Renal cortex interstitium (tissue), 15 donors: ENCODE measurements at places on chromosomes 2 and 18. TPM values are rescaled to one million over a fixed set of nuclear protein-coding genes. Genes with fewer than 3 reads are reported as not detected.

The CCDC141 gene
- 0.22 TPM for polyA plus RNA-seq

DNA sequence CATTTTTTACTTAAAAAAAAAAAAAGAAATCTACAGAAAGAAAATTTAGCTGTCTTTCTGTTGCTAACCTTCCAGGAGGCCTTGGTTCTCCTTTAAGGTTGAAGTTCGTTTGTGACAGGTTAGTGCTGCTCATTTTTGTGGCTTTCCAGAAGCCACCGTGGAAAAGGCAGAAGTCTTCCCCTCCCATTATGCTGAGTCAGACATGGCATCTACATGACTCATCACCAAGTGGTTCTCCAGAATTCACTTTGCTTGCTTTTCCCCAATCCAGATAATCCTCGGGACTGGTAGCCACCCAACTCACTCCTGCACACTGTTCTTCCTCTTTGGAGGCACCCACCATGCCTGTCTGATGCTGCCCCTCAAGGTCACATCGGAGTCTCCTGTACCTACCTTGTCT is 228.7 kb downstream of the PIK3C3 start:
- DNase-seq, result no peak

DNA sequence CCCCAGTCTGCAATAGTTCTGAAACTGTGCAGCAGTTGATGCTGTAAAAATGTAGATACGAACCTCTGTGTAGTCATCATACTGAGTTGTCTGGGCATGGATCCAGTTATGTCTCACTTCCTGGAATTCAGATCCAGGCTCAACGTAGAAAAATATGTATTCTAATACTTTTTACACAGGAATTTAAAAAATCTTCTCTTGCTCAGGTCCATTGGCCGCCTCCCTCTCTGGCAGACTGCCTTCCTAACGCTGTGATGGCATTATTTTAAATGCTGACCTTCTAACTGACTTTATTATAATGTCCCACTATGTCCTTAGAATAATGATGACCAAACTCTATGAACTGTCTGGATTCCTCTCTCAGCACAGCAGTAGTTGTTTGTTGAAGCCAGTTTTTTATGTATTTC is 119.6 kb downstream of the FEZ2 start:
- DNase-seq, result no peak

- DNase-seq, result no peak
Measured at GRCh38 chr2:230829959-230830358, 34.8 kb upstream of the ITM2C start.

DNA sequence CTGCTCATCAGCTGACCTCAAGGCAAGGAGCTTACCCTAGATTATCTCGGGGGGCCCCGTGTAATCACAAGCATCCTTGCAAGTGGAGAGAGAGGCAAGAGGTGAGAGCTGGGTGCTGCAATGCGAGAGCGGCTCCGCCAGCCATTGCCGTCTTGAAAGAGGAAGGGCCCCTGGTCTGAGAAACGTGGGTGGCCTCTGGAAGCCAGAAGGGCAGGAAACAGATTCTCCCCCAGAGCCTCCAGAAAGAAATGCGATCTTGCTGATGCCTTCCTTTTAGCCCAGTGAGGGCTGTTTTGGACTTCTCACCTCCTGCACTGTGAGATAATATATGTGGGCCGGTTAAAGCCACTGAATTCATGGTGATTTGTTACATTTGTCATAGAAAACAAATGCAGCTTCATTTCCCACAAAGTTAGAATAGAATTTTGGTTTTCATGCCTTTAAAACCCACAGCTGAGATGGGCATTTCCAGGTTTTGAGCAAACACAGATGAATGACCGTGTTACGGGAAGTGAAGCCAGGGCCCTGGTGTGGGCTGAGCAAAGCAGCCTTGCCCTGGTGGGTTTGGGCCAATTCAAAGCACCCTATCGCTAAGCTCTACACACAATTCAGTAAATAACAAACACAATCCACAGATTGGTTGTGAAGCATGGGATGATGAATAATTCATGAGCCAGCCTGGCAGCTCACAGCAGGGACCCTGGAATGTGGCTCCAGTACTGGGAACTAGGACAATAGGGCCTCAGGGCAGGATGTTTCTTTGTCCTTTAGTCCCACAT is 319.9 kb upstream of the HS6ST1 start:
- DNase-seq, result peak; percentile 63

GRCh38 chr2:1496359-1496821 is 83.1 kb downstream of the TPO start:
- no peak for DNase-seq

The RND3 gene
- polyA plus RNA-seq, result 44.5 TPM

The SLC9A4 gene
- polyA plus RNA-seq, result 8.2 TPM

The MEP1B gene
- 0.07 TPM for polyA plus RNA-seq

DNA sequence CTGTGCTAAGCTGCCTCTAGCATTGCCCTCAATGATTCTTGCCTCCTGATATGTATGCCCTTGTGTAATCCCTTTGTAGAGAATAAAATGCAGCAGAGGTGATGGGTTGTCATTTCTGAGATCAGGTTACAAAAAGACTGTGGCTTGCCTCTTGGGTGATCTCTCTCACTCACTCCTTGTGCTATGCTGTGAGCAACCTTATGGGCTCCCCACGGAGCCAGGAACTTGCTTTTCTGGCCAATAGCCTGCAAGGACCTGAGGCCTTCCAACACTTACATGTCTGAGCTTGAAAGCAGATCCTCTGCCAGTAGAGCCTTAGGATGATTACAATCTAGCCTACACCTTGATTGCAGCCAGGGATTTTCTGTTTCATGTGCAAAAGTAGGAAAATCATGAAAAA is 123.1 kb upstream of the XIRP2 start:
- no peak for DNase-seq

DNA sequence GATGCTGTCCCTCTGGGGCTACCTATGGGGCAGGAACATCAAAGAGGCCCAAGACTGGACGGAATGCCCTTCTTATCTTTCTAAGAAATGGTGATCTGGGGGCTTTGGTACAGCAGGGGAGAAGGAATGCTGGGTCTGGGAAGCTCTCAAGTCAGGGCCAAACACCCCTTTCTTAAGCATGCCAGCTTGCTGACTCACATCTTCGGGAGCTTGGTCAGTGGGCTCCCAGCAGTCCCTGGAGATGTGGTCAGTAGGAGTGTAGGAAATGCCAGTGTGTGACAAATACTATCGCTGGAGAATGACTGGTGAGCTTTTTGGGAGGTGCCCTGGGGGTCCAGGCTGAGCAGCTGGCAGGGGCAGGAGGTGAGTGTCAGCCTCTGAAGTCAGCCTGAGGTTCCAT is 105.0 kb upstream of the CDC42EP3 start:
- no peak for DNase-seq

DNA sequence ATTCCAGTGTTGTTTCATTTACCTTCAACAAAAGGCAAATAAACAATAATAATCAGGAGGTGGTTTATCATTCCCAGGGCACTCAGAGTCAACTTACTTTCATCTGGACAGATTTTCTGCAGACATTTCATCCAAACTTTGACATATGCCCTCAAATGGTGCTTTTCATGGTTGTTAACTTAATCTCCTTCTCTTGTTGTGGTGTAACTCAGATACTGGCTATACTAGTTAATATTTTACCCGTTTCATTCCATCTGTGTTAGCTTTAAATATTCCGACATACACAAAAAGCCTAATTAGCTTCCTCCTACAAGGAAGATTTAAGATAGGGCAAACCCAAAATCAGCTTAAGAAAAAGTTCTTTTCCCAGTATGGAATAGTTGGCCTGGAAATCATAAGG is 44.4 kb upstream of the RPE start:
- DNase-seq, result no peak

DNA sequence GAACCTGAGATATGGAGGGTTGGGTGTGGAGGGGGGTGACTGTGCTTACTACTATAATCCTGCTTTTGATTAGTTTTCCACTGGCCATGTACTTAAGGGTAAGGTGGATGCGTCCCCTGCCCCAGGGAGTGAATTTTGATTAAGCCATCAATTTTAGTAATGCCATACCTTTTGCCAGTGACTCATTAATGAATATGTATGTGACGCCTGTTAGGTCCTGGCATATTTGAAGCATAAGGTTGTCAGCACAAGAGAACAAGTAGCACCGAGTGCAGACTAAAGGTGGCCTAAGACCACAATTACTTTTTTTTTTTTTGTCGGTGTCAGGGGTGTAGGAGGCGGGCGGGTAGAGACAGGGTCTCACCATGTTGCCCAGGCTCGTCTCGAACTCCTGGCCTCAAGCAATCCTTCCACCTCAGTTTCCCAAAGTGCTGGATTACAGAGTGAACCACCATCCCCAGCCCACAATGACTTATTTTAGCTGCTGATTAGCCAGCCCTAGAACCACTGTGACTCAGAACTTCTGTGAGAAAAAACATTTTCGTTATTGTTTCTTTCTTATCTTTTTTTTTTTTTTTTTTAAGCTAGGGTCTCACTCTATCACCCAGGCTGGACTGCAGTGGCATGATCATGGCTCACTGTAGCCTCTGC is 7.0 kb downstream of the TANC1 start:
- DNase-seq, result no peak

DNA sequence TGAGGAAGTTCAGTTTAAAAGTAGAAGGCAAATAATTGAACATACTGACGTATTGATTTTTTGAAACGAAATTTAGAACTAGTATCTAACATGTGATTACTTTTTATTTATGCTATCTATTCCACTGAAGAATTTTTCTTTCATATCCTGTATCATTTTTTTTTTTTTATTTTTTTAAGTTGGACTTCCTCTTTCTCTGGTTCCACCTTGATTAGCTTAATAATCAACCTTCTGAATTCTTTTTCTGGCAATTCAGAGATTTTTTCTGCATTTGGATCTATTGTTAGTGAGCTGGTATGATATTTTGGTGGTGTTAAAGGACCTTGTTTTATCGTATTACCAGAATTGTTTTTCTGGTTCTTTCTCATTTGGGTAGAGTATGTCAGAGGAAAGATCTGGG is 411.2 kb downstream of the SOX11 start:
- no peak for DNase-seq

The LOXHD1 gene
- 0.53 TPM for polyA plus RNA-seq

- no peak for DNase-seq
Measured at GRCh38 chr2:84674586-84674985, 158.3 kb downstream of the DNAH6 start.

DNA sequence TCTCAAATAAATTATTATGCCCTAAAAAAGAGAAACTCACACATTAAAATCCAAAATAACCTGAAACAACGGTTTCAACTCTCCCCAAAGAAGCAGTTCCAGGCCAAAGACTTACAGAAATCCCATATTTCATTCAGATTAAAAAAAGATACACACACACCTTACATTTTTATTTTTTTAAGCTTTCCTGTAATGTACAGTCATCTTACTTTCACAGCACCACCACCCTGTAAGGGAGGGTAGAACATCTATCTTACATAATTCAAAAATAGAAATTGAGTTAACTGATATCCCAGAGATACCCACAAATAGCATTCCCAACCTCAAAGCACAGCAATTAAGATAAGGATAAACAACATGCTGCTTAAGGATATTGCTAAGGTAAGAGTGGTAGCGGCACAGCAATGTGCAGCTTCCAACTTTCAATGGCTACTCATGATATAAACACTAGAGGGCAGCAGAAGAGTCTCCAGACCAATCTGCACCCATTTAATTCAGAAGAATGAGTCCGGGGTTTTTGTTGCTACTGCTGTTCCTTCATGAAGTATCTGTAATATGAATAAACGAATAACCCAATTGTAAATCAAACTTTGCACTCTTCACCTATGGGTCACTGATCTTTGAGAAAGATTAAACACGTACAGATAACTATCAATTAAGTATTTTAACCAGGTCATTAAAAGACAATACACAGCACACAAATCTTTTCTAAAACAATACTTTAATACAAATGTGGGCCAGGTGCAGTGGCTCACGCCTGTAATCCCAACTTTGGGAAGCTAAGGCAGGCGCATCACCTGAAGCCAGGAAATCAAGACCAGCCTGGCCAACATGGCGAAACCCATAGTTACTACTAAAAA is 11.3 kb downstream of the GFPT1 start:
- DNase-seq, result no peak

DNA sequence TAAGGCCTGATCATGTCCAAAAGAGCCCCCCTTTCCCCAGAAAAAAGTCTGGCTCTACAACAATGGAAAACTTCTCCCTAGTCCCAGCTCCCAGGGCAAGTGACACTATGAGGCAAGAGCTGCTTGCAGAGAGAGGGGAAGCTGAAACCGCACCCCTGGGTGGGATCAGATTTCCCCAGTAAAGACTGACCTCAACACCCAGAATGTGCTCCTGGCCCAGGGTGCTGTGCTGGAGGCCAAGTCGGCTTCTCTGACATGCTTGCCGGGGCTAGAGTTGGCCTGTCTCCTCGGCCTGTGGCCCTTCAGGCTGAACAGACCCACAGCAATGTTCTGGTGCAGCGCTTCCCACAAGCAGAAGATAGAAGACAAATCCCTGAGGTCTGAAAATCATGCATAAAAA is 18.4 kb upstream of the ST8SIA3 start:
- DNase-seq, result no peak

DNA sequence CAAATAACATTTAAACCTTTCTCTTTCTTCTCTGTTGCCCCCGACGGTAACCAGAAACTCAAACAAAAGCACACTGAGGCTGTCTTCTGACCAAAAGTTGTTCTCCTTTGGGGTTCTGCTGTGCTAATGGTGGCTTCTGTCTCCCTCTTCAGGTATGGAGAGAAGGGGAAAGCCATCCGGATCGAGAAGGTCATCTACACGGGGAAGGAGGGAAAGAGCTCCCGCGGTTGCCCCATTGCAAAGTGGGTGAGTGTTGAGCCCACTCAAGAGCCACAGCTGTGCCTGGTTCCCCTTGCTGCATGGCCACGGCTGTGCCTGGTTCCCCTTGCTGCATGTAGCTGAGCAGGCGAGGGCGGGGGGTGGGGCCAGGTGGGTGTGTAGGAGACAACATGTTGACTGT is 67.4 kb downstream of the BOLA3 start:
- DNase-seq, result no peak

GRCh38 chr2:118032169-118033013 is 18.5 kb upstream of the CCDC93 start:
- DNase-seq, result no peak

GRCh38 chr2:144518748-144519596 is 947 bp downstream of the ZEB2 start:
- no peak for DNase-seq

DNA sequence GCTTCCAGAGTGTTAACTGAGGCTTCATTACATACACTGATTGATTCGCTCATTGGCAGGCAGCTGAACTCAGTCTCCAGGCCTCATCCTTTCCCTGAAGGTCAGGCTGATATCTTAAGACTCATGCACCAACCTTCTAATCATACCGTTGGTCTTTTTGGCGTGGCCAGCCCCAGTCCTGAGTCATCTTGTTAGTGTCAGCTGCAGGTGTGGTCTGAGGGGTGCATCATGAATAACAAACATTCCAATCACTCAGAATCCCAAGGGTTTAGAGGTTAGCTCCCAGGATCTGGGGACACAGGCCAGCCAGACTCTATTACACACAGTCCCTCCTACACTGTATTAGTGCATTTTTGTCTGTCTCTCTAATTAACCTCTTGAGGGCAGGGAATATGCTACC is 271.5 kb downstream of the HRH4 start:
- DNase-seq, result no peak

The ZDBF2 gene
- 17.3 TPM for polyA plus RNA-seq
